ENCODE measurements at places on chromosomes 3 and 15. TPM values are rescaled to one million over a fixed set of nuclear protein-coding genes. Genes with fewer than 3 reads are reported as not detected.

Gene FILIP1L
- 42.7 TPM for total RNA-seq

Gene GOLGA6B
- total RNA-seq, result not detected

Gene HRG
- total RNA-seq, result not detected

Gene NECTIN3
- 48.9 TPM for total RNA-seq

Measured in epithelial cell of alveolus of lung (primary cell).